ENCODE measurements at places on chromosomes 1 and 21. TPM values are rescaled to one million over a fixed set of nuclear protein-coding genes. Genes with fewer than 3 reads are reported as not detected.

Gene SLC1A7
- total RNA-seq: not detected

Gene FAF1
- total RNA-seq: 36.3 TPM

Gene MPL
- 0.34 TPM for total RNA-seq

Gene EDN2
- total RNA-seq: 0.08 TPM

Gene DCST1
- total RNA-seq: not detected

Gene LCE2C
- not detected for total RNA-seq

Gene ZNF648
- not detected for total RNA-seq

Gene PDC
- total RNA-seq: not detected

Gene CELA3B
- total RNA-seq: not detected

Gene ACTN2
- total RNA-seq: not detected

Gene ADAMTS5
- total RNA-seq: not detected

Gene TRIM67
- not detected for total RNA-seq

Gene DPT
- not detected for total RNA-seq

Gene PDZK1IP1
- 3.5 TPM for total RNA-seq

Gene DCDC2B
- not detected for total RNA-seq

Gene C1orf53
- total RNA-seq: 6.5 TPM

Gene TEX38
- not detected for total RNA-seq

Gene SERBP1
- 248 TPM for total RNA-seq

Gene HSD3B1
- not detected for total RNA-seq

Gene MEAF6
- total RNA-seq: 55.1 TPM

Gene FAM89A
- total RNA-seq: 21.6 TPM

Gene FCRL1
- not detected for total RNA-seq

Gene CR1L
- total RNA-seq: not detected

Gene KRTAP12-3
- total RNA-seq: not detected

Gene CD48
- total RNA-seq: not detected
